ENCODE measurements at places on chromosomes 4 and X. TPM values are rescaled to one million over a fixed set of nuclear protein-coding genes. Genes with fewer than 3 reads are reported as not detected.
A peak's percentile ranks its signal among the peaks of the same experiment; 100 is the strongest.

- H3K4me1 ChIP-seq: no peaks in the 10 kb centered on the region
- H3K4me3 ChIP-seq: no peak overlapping the region
- no peak for DNase-seq
- 0 out of 2 replicates have a peak, but pooled peaks cover 3% of the 10 kb centered on the region for H3K27me3 ChIP-seq
- no peak overlapping the region for H3K27ac ChIP-seq
These were observed 53.9 kb upstream of the ATP8A1 start for GRCh38 chr4:42710761-42711160.

The PTTG2 gene
- total RNA-seq: not detected

DNA sequence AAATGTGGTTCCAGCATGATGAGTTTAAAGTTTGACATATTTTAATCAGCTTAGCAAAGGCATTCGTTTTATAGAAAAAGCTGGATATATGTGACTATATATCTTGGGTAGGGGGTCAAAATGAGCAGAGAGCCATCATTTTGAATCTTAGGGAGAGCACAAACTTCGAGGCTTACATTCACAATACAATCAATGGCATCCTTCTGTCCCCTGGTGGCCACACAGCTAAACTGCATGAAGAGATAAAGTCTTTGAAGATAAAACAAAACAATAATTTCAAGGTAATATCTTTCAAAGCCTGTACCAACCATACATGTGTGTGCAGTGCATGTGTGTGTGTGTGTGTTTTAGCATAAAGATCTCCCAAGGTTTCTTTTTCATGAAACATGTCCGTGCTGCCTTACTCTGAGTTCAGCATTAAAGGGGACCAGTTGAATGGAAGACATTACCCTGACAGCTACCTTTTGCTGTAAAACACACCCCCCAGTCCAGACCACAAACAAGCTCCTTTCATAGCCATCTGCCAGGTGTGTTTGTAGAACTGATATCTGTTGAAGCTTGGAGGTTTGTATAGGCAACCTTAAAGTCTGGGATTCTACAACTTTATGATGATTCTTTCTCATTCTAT lies 22.0 kb downstream of the DYNLT3 start:
- no peak overlapping the region for H3K4me3 ChIP-seq
- H3K27me3 ChIP-seq: no peaks in the 10 kb centered on the region
- no peaks in the 10 kb centered on the region for H3K4me1 ChIP-seq
- no peaks in the 10 kb centered on the region for H3K36me3 ChIP-seq
- H3K27ac ChIP-seq: no peak overlapping the region

DNA sequence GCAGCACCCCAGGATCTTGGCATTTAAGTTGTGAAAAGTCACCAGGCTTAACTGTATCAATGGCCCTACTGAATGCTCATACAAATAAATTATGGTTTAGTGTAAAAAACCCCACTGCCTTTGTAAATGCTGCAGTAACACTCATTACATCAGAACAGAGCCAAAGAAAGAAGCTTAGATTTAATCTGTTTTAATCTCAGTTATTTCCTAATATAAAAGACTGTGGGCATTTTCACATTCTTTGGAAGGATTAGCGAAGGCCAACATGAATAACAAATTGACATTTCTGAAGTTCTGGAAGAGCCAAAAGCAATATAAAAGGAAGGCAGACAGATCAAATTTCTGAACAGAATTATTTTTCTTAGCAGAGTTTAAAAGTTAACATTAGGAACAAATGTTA lies 140.0 kb upstream of the HCCS start:
- no peaks in the 10 kb centered on the region for H3K27me3 ChIP-seq
- H3K27ac ChIP-seq: no peak overlapping the region
- H3K4me3 ChIP-seq: no peak overlapping the region

The CFAP299 gene
- total RNA-seq: not detected

DNA sequence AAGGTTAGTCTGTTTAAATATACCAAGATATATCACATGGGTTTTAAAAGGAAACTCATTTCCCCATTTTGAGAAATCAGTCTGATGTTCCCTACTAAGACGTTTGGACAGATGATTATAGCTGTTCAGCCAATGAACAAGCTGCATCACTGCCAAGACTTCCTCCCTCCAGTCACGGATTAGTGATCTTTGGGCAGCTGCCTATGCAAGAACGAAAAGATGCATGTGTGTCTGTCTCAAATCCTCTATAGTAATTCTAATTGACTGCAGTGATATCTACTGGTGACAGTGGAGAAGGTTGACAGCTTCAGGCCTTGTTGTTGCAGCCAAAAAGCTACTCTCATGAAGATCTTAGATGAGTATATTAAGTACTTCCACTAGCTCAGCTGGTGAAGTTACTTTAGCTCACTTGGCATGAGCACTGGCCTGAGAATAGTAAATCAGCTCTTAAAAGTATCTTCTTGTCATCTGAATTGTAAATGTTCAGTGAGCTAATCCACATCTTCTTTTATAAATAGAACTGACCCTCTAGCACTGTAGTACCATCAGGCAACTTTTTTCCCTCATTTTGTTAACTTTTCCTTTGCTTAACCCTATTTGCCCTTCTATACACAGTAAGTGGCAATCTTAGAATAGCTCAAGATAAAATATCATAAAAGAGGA lies 134.5 kb upstream of the PCDH10 start:
- peak; percentile 19 for DNase-seq
- no peaks in the 10 kb centered on the region for H3K36me3 ChIP-seq
- no peaks in the 10 kb centered on the region for H3K4me1 ChIP-seq
- no peaks in the 10 kb centered on the region for H3K27me3 ChIP-seq

The CACNA1F gene
- total RNA-seq: not detected

DNA sequence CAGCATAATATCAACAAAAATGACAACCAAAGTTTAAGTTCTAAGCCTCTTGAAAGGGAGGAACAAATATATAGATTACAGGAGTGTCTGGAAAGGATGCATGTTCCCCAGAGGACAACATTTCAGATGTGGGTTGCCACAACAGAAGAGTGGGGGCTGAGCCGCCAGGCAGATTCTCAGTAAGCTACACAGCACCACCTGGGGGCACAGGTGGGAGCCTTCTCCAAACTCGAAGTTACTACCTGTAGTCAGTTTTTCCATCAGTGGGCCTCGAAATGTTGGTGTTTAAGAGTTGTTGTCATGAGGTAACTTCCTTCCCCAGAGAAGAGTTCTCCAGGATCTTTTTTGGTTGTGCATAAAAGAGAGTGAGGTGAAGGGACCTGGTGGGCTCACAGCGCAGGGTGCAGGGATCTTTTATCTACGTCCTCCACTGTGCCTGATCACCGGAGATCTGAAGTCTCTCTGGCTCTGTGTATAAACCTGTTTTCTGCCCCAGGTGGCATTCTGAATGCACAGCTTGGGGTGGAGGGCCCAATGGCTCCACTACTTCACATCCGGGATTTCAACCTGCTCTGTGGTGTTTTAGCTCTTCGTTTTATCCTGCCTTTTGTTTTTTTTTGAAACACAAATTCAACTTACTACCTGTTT lies 58.4 kb upstream of the STS start:
- H3K4me1 ChIP-seq: peaks cover 22% of the 10 kb centered on the region
- no peak overlapping the region for H3K4me3 ChIP-seq
- no peaks in the 10 kb centered on the region for H3K36me3 ChIP-seq
- DNase-seq: no peak
- H3K27ac ChIP-seq: no peak overlapping the region

GRCh38 chr4:116839826-116840225 lies 245.6 kb downstream of the TRAM1L1 start:
- peak overlapping the region; percentile 74 for H3K27ac ChIP-seq
- H3K4me3 ChIP-seq: peak overlapping the region; percentile 51
- peak; percentile 97 for DNase-seq

- no peaks in the 10 kb centered on the region for H3K4me1 ChIP-seq
- H3K27me3 ChIP-seq: no peaks in the 10 kb centered on the region
- no peak for DNase-seq
- H3K36me3 ChIP-seq: no peaks in the 10 kb centered on the region
- H3K27ac ChIP-seq: no peak overlapping the region
These were observed 16.6 kb downstream of the MAGEA9B start for GRCh38 chrX:149570668-149571067.

DNA sequence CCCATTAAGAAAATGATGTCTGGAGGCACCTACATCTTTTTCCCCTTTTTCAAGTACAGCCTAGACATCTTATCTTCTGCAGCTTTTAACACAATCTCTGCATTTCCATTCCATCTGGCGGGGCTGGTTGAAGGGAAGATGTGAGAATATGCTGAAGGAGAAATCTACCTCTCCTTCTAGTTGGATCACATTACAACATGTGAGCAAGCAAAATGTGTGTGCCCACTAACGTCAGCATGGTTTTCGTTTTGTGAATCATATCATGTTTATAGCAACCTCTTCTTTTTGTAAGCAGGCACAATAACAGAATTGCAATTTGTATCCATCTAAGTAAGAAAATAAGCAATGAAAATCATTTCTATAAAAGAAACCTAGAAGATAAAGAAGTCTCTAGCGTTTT lies 28.9 kb upstream of the MID1 start:
- H3K36me3 ChIP-seq: no peaks in the 10 kb centered on the region
- DNase-seq: no peak
- H3K27ac ChIP-seq: no peak overlapping the region

The PPP1R3F gene
- 1.9 TPM for total RNA-seq

The SATL1 gene
- 0.46 TPM for total RNA-seq

DNA sequence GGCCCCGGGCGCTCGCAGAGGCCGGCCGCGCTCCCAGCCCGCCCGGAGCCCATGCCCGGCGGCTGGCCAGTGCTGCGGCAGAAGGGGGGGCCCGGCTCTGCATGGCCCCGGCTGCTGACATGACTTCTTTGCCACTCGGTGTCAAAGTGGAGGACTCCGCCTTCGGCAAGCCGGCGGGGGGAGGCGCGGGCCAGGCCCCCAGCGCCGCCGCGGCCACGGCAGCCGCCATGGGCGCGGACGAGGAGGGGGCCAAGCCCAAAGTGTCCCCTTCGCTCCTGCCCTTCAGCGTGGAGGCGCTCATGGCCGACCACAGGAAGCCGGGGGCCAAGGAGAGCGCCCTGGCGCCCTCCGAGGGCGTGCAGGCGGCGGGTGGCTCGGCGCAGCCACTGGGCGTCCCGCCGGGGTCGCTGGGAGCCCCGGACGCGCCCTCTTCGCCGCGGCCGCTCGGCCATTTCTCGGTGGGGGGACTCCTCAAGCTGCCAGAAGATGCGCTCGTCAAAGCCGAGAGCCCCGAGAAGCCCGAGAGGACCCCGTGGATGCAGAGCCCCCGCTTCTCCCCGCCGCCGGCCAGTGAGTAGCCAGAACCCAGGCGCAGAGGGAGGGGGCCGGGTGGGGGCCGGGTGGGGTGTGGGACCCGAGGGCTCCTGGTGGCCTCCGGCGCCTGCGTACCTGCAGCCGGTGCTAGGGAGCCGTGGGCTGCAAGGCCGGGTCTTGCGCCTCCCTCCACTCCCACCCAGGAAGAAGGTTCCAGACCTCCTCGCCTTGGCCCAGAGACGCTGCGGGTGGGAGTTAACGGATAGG lies 534 bp downstream of the MSX1 start:
- peaks cover 3% of the 10 kb centered on the region for H3K27me3 ChIP-seq
- H3K4me1 ChIP-seq: no peaks in the 10 kb centered on the region
- DNase-seq: peak; percentile 22
- H3K36me3 ChIP-seq: peaks cover 14% of the 10 kb centered on the region
- peak overlapping the region; percentile 12 for H3K27ac ChIP-seq

DNA sequence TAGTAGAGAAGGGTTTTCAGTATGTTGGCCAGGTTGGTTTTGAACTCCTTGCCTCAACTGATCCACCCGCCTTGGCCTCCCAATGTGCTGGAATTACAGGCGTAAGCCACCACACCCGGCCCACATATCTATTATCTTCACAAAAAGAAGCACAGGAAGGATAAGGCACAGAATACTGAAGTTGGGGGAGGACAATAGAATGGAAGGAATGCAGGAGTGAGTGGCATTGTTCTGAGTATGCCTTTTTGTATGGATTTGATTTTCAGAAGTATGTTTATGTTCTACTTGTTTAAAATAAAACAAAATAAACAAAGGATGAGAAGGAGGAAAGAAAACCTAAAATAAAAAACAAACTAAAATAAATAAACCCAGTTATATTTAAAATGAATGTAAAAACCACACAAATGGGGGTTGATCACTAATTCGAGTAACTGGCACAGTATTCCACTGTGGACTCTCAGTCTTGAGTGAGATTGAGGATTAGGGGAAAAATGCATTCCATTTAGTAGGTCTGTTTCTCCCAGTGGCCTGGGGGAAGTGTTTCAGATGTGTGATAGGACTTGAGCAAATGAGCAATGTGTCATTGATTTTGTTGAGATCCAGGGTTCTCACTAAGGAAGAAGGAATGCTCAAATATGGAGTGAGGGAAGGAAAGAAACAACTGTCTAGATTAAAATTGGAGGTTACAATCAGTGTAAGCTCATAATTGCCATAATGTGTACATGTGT lies 109.0 kb upstream of the C1QTNF7 start:
- H3K36me3 ChIP-seq: no peaks in the 10 kb centered on the region
- no peak overlapping the region for H3K27ac ChIP-seq

DNA sequence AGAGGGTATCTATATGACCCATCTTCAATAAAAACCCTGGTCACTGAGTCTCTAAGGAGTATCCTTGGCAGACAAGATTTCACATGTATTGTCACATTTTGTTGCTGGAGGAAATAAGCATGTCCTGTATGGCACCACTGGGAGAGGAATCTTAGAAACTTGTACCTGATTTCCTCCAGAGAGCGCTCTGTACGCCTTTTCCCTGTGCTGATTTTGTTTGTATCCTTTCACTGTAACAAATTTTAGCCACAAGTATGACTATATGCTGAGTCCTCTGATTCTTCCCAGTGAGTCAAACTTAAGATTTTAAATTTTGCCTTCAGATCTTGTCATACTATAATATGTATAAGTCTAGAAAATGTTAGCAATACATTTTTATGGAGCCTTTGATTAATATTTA lies 102.8 kb downstream of the ITIH6 start:
- H3K4me1 ChIP-seq: no peaks in the 10 kb centered on the region
- no peaks in the 10 kb centered on the region for H3K27me3 ChIP-seq
- H3K27ac ChIP-seq: no peak overlapping the region

GRCh38 chrX:21126661-21127060 lies 247.6 kb upstream of the CNKSR2 start:
- no peak for DNase-seq
- no peaks in the 10 kb centered on the region for H3K27me3 ChIP-seq
- no peaks in the 10 kb centered on the region for H3K36me3 ChIP-seq
- H3K4me3 ChIP-seq: no peak overlapping the region
- no peaks in the 10 kb centered on the region for H3K4me1 ChIP-seq

DNA sequence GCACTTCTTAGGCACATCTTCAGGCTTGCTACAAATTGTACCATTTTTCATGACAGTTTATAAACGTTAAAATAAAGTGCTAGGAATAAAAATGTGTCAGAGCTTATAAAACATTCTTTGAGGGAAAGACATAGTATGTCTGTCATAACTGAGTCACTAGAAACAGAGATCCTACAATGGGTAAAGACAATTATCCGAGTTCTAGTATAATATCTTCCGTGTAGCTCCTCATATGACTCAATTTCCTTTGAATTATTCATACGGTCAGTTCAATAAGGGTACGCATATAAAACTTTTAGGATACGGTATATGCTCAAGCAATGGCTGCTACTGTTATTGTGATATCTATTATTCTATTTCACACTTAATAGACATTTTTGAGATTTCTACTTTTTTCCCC lies 349.1 kb downstream of the PCDH10 start:
- H3K27ac ChIP-seq: no peak overlapping the region
- no peak overlapping the region for H3K4me3 ChIP-seq
- H3K27me3 ChIP-seq: no peaks in the 10 kb centered on the region
- H3K36me3 ChIP-seq: no peaks in the 10 kb centered on the region
- DNase-seq: no peak
- no peaks in the 10 kb centered on the region for H3K4me1 ChIP-seq
